ENCODE measurements at places on chromosomes 1 and 21. TPM values are rescaled to one million over a fixed set of nuclear protein-coding genes. Genes with fewer than 3 reads are reported as not detected.

Gene PGLYRP4
- 0.17 TPM for total RNA-seq

Gene KRTAP19-3
- not detected for total RNA-seq

Gene NR5A2
- not detected for total RNA-seq

Gene MYBPH
- total RNA-seq, result not detected

Gene KCNH1
- total RNA-seq, result not detected

Gene TEX38
- total RNA-seq, result not detected

Gene TMEM53
- total RNA-seq, result 9.3 TPM

Gene PADI2
- 1.3 TPM for total RNA-seq

Gene TRIM58
- 1.2 TPM for total RNA-seq

Gene CDC7
- total RNA-seq, result 2.8 TPM

Gene MAST2
- 32.8 TPM for total RNA-seq
